ENCODE measurements at places on chromosomes 16 and 17.

GRCh38 chr17:76953066-76953465, 84.9 kb downstream of the MGAT5B start:
- no peak for DNase-seq

- DNase-seq: no peak
Observed at GRCh38 chr16:27413956-27414355, 12.0 kb downstream of the IL21R start.

GRCh38 chr16:54454616-54455015, 168.0 kb upstream of the IRX3 start:
- DNase-seq: no peak

- DNase-seq: no peak
Observed at GRCh38 chr17:79950751-79951150, 84.9 kb downstream of the TBC1D16 start.

GRCh38 chr16:68776821-68777485, 39.9 kb downstream of the CDH1 start:
- DNase-seq: no peak

GRCh38 chr16:69726313-69727060, at the start of gene NQO1:
NQO1 (minus strand) TSS chr16:69726560; CDS start chr16:69726439, 121 bp downstream.
- peak; percentile 78 for DNase-seq

Data from activated gamma-delta T cell treated with anti-CD3 and anti-CD28 coated beads, Interleukin-2, amount 50 U/mL, for 16 hours (primary cell).